ENCODE measurements at places on chromosomes 12 and 14.

- DNase-seq = no peak
These were observed 40.7 kb downstream of the TPCN1 start for GRCh38 chr12:113261847-113262470.

DNA sequence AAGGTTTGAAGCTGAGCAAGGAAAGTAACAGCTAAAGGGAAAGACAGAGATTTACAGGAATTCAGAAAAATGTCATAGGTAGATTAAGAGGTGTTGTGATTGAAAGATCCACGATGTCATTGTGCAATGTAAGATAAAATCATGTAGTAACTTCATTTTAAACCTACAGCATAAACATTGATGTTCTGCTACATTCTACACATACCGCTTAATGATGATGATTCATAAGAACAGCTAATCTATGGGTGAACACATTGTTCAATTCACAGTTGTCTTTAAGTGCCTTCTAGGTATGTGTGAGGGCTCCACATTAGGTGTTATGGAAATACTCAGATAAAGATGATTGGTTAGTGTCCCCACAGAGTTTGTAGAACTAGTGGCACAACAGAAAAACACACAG, 170.9 kb downstream of the GRIP1 start:
- no peak for DNase-seq

GRCh38 chr12:108967869-108968540, 52.9 kb downstream of the SVOP start:
- no peak for DNase-seq

- no peak for DNase-seq
These were observed 14.2 kb downstream of the SLC11A2 start for GRCh38 chr12:51011955-51012354.

GRCh38 chr14:55893705-55894104, 224.5 kb upstream of the PELI2 start:
- no peak for DNase-seq

- no peak for DNase-seq
These were observed 80.7 kb downstream of the NPAS3 start for GRCh38 chr14:33019346-33019745.

GRCh38 chr14:100296106-100296651, 10.1 kb downstream of the SLC25A29 start:
- DNase-seq = no peak

GRCh38 chr12:47079981-47080724, 394 bp upstream of the AMIGO2 start:
- DNase-seq = no peak

- DNase-seq = no peak
These were observed 29.0 kb downstream of the RTL1 start for GRCh38 chr14:100874411-100875091.

GRCh38 chr12:92551853-92552397, 150.9 kb upstream of the PLEKHG7 start:
- no peak for DNase-seq

- no peak for DNase-seq
These were observed 396.7 kb upstream of the OR4E1 start for GRCh38 chr14:22070119-22070982.

- DNase-seq = peak; percentile 22
These were observed 18.1 kb downstream of the RFC5 start for GRCh38 chr12:118034429-118035189.

- no peak for DNase-seq
These were observed 251.5 kb upstream of the LMO3 start for GRCh38 chr12:16857456-16857923.

DNA sequence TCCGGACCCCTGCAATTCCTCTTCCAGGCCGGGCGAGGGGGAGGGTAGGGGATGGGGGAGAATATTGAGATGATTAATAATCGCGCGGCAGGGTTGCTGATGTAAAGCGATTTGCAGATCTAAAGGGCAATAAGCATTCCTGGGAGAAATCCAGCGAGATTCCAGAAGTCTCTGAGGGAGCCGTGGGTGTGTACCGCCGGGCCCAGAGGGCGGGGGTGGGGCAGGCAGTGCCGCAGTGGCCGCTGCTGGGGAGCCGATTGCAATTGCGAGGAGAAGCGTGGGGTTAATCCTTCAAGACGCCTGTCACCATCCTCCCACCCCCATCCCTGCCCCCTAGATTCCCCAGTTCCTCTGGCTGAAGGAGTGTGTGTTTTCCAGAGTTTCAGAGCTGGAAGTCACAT, 16.4 kb downstream of the FOS start:
- peak; percentile 13 for DNase-seq

- DNase-seq = no peak
These were observed 44.5 kb downstream of the SLC38A1 start for GRCh38 chr12:46224386-46224785.

- no peak for DNase-seq
These were observed 31.8 kb downstream of the SLC8B1 start for GRCh38 chr12:113302886-113303640.

- DNase-seq = no peak
These were observed 1.7 kb downstream of the MGST1 start for GRCh38 chr12:16349131-16349460.

- DNase-seq = no peak
These were observed 138.1 kb upstream of the AEBP2 start for GRCh38 chr12:19301223-19301622.

- DNase-seq = no peak
These were observed 15.0 kb downstream of the SRP54 start for GRCh38 chr14:34997762-34998161.

DNA sequence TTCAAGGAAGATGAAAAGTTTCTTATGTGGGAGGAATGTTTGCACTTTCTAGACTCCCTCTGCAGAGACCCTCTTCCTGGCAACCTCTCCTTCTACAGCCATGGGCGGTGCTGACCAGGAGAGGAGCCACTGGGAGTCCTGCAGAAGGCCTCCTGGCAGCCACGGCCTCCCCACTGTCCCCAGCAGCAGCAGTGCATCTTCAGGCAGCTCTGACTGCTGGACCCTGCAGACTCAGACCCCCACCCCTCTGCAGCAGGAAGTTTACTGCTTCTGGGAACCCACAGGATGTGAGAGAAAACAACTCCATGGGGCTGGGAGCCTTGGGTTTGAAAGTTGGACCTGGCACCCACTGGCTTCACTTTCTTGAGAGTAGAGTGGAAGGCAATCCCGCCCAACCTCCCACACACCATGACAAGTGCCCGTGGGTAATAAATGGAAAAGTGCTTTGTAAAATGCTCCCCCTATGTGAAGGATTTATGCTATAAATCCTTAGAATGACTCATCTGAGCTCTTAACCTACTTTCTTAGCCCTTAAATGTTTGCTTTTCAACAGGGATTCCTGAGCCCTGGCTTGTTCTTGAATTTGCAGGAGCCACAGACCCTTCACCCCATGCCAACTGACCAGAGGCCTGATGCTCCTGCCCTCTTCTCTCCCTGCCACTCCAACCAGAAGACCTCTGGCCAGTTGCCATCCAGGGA, 37.5 kb upstream of the DDX11 start:
- no peak for DNase-seq

GRCh38 chr12:51960488-51960887, 9.0 kb downstream of the ACVR1B start:
- DNase-seq = no peak

GRCh38 chr12:15435597-15435996, 113.3 kb downstream of the PTPRO start:
- DNase-seq = no peak

- no peak for DNase-seq
These were observed 42.4 kb downstream of the TRIP11 start for GRCh38 chr14:91997492-91997891.

GRCh38 chr12:71602761-71603577, 60.7 kb downstream of the ZFC3H1 start:
- DNase-seq = no peak

DNA sequence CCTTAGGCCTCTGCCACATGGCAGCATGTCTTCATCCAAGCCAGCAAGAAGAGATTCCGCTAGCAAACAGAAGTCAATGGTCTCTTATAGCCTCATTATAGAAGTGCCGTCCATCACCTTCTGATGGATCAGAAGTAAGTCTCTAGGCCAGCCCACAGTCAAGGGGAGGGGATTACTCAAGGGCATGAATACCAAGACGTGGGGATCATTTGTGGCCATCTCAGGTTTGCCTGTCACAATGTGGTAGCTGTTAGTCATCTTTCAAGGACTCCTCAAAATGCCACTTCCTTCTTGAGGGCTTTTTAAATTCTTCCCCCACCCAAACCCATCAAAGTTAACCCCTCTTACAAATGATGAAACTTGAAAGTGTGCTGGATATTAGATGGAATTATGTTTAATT, 8.1 kb upstream of the ADCY6 start:
- no peak for DNase-seq

DNA sequence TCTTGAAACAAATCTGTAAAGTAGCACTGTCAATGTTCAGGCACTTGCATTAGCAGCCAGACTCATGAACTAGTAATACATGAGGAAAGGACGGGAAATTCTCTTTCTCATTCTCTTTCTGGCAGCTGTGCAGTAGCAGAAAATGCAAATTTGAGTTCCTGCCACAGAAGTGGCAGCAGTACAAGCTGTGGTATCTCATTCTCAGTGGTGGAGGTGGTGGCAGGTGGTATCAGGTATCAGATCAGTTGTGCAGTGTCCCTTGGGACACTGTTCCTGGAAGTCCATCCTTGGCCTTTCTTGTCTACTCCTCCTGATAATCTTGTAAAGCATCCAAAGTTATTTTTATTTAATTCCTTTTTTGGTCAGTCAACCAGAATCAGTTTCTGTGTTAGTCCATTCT, 103.0 kb downstream of the C12orf42 start:
- no peak for DNase-seq

DNA sequence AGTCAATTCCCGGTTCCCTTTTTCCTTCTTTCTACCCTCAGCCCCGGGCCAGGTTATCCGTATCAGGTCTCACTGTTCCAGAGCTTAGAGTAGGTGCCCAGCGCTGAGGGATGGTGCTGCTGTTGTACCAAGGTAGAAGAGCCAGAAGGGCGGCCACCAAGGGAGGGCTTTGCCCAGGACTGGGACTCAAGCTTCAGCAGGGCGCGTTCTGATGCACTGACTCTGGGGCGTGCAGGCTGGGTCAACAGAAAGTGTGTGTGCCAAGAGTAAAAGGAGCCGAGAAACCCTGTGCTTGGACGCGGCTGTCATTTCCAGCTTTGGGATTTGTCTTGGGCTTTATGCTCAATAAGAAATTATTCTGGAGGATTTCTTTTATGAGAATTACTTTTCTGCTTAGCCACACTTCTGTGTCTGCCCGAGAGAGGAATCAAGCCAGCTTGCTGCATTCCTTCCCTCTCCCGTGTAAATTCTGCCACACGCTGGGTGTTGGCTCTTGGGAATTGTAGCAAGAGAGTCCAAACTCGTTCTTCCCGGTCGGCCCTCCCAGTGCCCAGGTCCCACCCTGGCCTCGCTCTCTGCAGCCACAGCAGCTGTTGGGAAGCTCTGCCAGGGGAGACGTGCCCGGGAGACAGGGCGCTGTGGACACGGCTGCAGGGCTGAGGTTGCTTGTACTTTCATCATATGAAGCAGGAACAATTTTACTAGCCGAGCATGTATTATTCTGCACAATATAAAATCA, 98.0 kb downstream of the FBXL14 start:
- DNase-seq = no peak

DNA sequence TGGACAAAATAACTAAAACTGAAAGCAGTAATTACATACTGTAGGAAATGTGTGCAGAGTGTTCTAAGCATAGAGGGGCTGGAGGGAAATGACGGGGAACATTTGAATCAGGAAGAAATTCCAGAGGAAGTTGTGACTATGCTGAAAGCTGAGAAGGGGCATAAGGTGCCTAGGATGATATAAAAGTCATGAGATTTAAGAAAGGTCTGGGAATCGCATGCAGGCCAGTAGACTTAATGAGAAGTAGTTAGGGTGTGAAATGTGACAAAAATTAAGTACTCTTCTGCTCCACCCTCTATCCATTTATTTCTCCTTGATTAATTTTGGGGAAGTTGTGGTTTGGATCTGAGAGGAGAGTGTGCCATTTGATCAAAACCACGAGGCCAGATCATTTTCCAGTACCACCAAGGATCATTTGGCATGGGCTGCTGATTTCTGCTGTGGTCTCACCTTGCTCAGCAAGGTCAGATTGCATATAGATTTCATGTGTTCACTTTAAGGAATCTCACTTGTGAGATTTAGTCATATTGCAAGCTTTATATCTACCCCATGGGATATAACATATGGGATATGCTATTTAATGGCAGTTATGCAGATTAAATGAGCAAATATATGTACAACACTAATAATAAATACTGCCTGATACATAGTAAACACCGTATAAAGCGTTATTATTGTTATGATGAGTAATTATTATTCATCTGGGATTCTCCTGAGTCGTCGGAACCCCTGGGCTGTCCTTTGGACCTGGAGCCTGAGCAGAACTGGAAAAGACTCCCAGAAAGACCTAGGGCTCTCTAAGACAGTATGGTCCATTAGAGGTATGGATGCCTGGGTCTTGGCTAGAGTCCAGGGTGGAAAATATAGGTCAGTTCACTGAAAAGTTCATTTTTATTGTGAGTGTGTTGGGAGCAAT, 72.3 kb downstream of the SRGAP1 start:
- DNase-seq = no peak

- DNase-seq = no peak
These were observed 81.2 kb downstream of the SPPL3 start for GRCh38 chr12:120822832-120823503.

DNA sequence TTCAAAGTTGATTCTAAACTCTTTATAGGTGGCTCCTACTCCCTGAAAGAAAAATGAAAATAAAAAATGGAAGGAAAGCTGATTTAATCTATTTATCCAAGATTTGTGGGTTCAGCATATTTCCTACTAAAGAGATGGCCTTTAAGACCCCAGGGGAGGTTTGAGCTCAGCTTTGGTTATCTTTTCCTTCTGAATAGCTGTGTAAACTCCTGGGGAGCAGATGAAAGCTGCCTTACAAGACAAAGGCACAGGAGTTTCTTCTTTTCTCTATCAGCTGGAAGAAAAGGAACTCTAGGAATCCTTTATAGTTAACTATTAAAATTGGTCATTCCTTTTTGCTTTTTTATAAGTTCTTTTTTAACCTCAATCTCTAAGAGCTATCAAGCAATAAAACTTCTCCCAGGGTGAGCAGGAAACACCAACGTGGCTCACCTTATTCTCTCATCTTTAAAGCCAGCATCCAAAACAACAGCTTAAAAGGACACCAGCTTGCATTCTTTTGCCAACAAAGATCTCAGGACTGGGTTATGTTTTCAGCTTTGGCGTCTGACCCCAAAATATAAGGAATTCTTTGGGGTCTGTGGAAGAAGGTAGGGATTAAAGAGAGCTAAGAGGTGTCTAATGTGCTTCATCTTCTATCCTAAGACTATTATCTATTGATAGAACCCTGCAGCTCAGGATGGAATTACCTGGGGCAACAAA, 371.7 kb upstream of the KITLG start:
- no peak for DNase-seq

All from occipital lobe (tissue), 3 donors.